ENCODE measurements at places on chromosomes 6 and 20.

DNA sequence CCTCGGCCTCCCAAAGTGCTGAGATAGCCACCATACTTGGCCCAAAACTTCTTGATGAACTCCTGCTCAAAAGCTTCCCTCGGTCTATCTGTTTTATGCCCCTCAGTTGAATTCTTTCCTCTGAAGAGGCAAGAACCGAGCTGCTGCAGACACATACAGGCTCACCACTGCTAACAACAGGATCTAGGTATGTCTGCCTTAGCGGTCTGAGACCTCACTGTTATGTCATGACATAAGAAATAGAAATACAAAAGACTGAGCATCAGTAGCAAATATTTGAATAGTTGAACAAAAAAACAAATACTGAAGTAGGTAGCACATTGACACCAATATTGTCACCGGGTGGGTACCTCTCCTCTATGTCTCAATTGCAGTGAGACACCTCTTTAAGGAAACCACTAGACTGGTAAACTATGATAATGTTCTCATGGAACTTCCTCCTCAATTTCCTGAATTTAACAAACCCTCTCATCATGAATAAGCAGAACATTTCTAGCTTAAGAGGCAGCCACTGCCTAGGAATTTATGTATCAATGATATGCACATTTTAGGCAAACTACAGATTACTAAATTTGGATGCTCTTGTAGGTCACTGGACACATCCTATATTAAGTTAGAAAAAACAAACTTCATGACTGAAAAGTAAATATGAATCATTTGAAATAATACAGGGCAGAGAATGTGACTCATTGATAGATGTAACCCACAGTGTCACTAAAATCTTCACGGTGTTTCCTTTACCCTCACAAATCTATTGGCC, 9.4 kb upstream of the STXBP5 start:
- no peak for DNase-seq

- no peak for DNase-seq
Observed at GRCh38 chr6:3737831-3738210, 13.7 kb downstream of the PXDC1 start.

DNA sequence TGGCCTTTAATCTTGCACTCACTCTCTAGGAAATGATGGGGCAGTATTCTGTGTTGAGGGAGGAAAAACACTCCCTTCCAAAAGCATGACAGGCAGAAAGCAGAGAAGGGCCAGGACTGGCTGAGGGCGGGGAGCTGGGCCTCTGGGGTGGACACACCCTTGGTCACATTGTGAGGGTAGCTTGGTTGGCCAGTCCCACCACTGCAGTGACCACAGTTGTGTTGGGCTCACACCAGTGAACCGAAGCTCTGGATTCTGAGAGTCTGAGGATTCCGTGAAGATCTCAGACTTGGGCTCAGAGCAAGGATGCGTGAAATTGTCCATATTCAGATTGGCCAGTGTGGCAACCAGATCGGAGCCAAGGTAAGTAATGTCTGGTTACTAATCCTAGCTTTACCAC, at the start of gene TUBB1:
TUBB1 (plus strand) TSS at position 213 of the 400 bp plus-strand sequence; CDS start at position 307, 94 bp downstream.
- no peak for DNase-seq

- DNase-seq = no peak
Observed at GRCh38 chr20:62320581-62321354, 18.0 kb downstream of the ADRM1 start.

DNA sequence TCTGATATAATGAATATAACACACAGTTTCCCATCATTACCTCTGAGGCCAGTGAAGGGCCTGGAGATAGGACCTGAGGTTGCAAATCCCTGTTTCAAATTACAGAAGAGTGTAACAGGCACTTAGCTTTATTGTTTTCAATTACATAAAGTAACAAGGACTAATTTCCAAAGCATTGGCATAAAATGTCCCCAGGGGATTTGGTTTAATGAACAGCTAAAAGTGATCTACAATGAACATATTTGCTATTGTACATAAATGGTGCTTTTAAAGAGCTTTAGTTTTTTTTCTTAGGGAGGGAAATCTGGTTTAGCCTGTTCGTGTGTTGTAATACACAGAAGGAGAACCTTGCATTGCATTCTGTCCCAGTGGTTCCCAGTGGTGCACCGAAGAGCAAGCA, 54.4 kb downstream of the HMGN3 start:
- no peak for DNase-seq

GRCh38 chr20:37406010-37406998, 60.4 kb downstream of the SRC start:
- no peak for DNase-seq

Data from Ammon's horn (tissue), 1 donor.